GM12892 (cell line): ENCODE measurements at places on chromosomes 11 and 22.

DNA sequence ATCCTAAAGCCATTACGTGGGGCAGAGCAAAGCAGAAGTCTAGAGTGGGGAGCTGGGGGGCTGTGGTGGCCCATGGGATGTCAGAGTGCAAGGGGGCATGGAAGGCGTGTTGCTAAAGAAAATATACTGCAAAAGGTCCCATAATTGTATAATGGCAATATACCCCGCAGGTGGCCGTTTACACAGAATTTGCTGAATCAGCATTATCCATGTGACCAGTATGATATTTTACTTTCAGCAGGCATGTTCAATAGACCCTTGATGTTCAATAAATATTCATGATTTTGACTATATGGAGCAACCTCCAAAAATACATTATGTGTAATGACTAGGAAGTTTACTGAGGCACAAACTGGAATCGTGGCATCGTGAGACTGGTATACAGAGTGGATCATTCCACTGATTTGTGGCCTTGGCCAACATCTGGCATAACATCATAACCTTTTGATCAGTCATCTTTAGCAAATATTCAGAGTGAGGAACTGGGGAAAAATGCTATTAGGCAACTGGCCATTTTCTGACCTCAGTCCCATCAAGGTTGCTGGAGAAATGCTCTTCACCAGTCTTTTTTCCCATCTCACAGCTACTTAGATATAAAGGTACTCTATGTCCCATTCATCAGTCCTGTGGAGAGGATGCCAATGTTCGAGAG is 29.3 kb upstream of the PPP2R1B start:
- DNase-seq: no peak

DNA sequence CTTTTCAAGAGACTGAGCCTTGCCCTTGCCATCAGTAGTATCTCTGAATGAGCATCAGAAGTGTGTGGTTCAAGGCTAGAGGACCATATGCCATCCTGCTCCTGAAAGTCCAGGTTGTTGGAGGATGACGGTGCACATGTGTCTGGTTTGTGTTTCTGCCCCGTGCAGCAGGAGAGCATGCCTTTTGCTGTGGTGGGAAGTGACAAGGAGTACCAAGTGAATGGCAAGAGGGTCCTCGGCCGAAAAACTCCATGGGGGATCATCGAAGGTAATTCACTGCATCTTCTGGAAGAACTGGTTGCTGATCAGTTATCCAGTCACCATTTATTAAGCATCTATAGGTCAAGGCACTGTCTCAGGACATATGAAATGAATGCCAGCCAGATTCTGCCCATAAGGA is 6.1 kb upstream of the WBP2NL start:
- DNase-seq: no peak

DNA sequence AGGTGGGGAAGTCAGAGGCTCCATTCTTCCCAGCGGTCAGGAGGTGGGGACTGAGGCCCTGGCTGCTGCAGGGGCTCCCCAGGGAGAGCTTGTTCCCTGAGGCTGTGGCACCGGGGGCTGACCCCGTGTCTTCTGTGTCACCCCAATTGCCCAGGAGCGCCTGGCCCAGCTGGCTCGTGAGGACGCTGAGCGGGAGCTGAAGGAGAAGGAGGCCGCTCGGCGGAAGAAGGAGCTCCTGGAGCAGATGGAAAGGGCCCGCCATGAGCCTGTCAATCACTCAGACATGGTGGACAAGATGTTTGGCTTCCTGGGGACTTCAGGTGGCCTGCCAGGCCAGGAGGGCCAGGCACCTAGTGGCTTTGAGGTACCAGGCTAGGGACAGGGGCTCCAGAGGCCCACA is 53.2 kb downstream of the MYO7A start:
- DNase-seq: no peak

DNA sequence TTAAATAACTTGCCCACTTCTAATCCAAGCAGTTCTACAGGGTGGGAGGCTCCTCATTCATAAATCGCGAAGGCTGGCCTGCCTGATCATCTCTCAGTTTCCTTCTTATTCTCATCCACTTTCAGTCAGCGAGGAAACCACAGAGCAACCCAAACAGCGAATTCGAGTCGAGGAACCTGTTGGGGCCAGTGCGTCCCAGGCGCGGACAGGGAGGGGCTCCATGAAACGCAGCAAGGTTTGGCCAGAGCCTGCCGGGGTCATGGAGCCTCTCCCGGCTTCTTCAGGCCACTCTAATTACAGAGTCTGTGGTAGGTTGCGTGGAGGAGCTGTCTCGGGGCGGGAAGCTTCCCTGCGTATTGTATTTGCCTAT is 741 bp upstream of the NAV2 start:
- DNase-seq: no peak

DNA sequence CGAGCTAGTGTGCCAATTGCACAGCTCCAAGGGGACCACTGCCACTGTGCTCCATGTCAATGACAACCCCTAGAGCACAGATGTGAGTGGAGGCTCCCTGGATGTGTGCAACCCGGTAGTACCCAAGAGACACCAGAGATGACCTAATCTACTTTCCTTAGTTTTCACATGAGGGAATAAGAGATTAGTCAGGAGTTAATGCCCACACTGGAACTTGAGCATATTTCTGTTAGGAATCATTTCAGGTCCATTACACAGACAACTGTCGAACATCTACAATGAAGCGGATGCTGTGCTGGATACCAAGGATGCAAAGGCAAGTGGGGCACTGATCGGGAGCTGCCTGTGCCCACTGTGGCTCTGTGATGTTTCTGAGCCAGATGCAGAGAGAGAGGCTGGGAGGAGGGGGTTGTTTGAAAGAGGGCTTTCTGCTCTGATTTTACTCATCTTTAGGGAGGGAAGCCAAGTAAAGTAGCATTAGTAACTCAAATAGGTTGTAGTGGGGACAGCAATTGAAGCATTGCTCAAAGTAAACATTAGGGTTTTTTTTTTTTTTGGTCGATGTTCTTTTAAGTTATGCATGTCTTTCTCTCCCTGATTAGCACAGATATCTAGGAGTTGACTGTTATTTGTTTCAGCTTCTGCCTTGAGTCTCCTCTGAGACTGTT is 82.5 kb upstream of the SORL1-AS1 start:
- no peak for DNase-seq

GRCh38 chr11:117647207-117647606 is 149.8 kb downstream of the DSCAML1 start:
- DNase-seq: no peak
